Muscle of arm (tissue), 14 donors: ENCODE measurements at places on chromosomes 12 and 14. TPM values are rescaled to one million over a fixed set of nuclear protein-coding genes. Genes with fewer than 3 reads are reported as not detected.

- no peak for DNase-seq
Measured at GRCh38 chr12:71426300-71427047, 13.1 kb upstream of the LGR5 start.

GRCh38 chr12:92467886-92468285 is 234.9 kb upstream of the PLEKHG7 start:
- DNase-seq: no peak

DNA sequence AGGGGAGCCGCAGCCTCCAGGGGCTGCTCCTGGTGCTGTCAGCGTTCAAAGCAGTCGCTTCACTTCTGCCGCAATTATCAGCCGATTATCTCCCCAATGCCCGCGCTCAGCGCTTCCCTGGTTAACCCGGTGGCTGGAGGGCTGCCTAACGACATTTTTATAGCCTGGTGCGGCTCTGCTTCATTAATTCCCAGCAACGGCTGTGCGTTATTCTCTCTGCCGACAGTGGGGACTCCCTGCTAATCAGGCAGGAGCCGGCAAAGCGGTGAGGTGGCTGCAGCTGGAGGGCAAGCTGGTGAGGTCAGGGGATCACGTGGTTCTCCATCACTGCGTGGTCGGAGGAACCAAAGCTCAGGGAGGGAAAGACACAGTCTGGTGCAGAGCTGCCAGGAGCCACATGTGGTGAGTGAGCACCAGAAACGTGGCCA is 62.9 kb downstream of the GLRX5 start:
- no peak for DNase-seq

- no peak for DNase-seq
Measured at GRCh38 chr12:5438671-5439200, 6.8 kb downstream of the NTF3 start.

DNA sequence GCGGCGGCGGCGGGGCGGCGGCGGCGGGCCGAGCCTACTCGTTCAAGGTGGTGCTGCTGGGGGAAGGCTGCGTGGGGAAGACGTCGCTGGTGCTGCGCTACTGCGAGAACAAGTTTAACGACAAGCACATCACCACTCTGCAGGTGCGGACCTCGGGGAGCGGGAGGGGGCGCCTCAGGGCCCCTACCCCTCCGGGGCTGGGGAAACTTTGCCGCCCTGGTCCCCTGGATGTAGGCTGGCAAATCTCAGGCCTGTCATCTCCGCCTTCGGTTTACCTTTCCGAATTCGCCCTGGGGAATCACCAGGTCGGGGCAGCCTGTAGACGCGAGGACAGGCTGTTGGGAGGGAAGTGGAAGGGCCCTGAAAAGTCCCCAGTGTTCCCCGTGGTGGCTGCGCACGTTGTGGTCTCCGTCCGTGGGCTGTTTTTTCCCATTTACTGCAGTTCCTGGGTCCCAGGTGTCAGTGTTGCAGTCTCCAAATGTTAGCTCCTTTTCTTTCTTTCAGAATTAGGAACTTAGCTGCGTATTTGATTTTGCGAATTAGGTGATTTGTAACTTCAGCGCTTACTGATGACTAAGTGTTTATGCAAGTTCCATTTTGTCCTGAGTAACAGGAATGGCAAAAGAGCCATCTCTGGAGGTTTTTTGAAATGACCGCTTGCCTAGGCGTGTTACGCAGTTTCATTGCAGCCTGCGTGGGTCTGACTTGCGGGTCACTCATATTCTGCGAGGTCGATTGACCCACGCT is 656 bp downstream of the RAB21 start:
- peak; percentile 54 for DNase-seq

- DNase-seq: no peak
Measured at GRCh38 chr12:126798449-126798848, 1468.5 kb upstream of the TMEM132C start.

GRCh38 chr14:34365309-34365915 is 96.6 kb downstream of the SPTSSA start:
- no peak for DNase-seq

DNA sequence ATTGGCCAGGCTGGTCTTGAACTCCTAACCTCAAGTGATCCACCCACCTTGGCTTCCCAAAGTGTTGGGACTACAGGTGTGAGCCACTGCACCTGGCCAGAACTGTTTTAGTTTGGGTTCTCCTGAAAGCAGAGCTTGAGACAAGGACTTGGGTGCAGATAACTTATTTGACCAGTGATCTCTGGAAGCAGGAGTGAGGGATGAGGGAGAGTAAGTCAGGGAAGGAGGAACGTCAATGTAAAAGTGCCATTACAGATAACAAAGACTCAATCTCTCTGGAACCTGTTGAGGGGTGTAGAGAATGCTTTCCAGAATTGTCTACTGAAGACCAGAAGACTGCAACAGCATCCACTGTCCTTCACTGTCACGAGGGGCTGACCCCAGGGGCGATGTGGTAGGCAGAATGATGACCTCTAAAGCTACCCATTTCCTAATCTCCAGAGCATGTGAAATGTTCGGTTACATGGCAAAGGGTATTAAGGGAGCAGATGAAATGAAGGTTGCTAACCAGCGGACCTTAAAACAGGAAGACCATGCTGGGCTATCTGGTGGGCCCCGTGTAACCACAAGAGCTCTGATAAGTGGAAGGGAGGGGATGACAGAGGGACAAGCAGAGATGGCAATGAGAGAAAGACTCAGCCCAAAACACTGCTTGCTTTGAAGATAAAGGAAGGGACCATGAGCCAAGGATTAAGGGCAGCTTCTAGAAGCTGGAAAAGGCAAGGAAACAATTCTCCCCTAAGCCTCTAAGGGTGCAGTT is 207.8 kb downstream of the RBM19 start:
- no peak for DNase-seq

DNA sequence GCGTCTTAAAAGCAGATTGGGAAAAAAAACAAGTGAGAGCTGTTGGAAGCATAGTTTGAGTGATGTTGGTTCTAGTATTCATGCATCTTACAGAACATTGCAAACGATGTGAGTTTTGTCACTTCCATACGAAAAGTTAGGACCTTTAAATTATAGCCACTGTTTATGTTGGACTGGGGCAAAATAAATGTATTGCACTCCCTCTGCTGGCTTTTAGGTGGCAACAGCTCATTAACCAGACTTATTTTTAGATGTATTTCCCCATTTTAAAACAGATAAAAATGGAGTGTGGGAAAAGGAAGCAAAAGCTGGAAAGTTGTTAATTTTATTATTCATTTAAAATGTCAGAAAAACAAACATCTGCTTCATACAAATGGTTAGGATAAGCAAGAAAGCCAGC is 111.9 kb downstream of the LGR5 start:
- DNase-seq: peak; percentile 17

DNA sequence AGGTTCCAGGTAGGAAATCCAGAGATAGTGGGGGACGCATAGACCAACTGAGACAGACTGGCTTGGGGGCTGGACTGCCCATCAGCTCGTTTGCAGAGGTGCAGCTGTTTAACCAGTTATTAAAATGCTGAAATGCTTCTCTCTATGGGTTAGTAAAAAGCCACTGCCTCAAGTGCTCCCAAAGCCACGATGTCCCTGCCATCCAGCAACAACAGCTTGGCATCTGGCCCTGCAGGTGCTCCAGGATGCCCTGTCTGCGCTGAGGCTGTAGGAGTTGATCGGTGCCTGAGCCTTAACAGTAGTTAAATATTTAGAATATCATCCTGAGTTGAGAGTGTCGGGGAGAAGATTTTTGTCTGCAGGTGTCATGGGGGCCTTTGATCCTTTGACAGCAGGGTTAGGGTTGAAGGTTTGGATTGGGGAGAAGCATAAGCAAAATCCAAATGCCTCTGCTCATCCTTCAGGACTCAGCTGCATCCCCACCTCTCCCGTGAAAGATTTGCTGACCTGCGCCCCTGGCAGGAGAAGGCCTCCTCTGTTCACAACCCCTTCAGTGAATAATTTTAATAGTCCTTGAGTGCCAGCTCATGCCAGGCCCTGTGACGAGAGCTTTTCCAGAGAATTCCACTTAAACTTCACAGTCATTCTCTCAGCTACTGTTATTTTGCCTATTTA is 127.3 kb upstream of the PWP1 start:
- DNase-seq: no peak

DNA sequence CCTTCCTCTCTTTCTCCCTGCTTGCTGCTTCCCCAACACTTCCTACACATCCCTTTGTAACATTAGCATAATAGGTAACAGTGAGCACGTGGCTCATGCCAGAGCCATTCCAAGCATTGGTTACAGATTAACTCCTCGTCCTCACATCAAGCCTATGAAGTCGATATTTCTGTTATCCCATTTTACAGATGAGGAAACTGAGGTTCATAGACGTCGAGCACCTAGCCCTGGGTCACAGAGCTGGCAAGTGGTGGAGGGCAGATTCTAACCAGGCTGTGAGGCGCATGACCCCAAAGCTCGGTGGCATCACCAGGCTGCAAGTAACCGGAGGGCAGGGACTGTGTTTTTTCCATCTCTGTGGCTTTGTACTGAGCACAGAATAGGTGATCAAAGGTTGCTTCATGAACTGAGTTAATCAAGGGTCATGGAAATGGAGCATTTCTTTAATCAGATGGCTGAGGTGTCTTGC is 5.7 kb upstream of the SERPINA1 start:
- DNase-seq: no peak

- peak; percentile 80 for DNase-seq
Measured at GRCh38 chr14:96204151-96205058, at the start of gene BDKRB2. BDKRB2 (plus strand) TSS chr14:96204839; CDS start chr14:96237108, 32,269 bp downstream.

DNA sequence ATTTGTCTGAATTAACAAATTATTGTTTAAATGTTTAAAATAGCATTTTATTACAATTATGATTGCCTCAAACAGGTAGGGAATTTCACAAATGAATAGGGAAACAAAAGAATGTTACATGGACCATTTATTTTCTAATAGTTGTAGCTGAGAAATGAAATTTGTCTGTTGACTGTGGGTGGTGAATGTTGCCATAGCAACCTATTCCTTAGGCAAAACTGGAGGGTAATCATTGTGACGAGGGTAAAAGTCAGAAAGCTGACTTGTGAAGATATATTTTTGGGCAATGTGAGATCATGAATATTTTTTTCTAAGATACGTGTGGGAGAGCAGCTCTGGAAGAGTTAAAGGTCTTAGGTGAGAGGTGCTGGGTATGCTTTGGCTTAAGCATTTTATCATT is 24.2 kb upstream of the CLEC14A start:
- DNase-seq: no peak

DNA sequence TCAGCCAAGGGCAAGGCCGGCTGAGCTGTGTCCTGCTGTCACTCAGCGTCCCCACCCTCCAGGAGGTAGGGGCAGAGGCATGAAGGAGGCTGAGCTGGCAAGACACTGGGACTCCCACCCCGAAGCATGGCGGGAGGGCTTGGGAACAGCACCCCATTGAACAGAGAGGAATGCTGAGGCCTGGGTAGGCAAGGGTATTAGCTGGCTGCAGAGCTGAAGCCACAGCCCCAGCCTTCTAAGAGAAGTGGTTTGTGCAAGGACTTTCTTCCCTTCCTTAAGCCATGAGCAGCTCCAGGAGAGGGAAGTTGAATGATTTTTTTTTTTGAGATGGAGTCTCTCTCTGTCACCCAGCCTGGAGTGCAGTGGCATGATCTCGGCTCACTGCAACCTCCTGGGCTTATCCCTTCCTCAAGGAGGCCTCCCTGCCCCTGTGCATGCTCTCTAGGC is 6.6 kb upstream of the CFAP73 start:
- no peak for DNase-seq

- no peak for DNase-seq
Measured at GRCh38 chr12:62947364-62947763, 12.4 kb upstream of the PPM1H start.

DNA sequence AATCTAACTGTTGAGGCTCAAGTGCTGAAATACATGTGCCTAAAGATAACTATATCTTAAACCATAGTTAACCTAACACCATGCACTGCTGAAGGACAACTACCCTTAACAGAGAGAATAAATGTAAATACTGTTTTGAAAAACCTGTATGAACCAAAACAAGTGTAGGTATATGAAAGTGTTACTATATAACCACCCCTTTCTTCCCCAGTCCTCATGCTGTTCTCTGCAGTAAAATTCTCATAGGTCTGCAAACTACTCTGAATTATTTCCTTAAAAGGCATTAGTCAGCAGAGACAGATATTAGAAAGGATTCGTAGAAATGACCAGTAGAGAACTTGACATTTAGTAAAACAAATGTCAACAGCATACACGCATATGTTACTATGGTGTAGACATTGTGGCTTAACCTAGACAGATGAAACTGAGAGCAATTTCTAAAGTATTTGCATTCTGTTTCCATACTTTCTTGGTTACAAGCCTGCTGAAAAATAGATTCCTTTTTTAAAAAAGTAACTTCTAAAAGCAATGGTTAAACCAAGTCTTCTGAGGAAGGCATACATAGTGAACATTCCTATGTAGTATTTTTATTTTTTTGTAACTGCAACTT is 13.9 kb downstream of the CSRP2 start:
- DNase-seq: no peak

DNA sequence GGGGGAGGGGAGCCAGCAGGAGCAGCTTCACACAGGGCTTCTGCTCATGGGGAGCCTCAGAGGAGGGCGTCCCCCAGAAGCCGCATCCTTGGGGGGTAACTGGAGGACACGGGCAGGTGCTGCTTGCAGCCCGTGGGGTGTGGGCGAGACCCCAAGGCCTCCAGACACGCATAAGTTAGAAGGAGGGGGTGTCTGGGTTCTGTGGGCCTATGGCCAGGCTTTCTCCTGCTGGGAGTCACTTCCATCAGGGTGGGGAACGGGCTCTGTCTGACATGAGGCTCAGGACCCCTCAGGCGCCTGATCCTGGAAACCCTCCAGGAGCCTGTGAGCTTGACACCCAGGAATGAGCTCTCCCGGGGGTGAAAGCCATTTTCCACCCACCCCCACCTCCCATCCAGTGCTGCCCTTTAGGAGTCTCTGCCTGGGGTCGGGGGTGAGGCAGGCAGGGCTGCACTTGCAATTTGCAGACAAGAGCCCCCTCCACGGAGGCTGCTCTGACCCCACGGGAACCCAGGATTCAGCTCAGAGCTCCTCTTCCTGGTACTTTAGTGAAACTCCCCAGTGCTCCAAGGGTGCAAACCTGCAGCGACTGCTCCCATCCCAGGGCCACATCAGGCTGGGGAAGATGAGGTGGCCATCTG is 325.7 kb downstream of the ADGRD1 start:
- no peak for DNase-seq

DNA sequence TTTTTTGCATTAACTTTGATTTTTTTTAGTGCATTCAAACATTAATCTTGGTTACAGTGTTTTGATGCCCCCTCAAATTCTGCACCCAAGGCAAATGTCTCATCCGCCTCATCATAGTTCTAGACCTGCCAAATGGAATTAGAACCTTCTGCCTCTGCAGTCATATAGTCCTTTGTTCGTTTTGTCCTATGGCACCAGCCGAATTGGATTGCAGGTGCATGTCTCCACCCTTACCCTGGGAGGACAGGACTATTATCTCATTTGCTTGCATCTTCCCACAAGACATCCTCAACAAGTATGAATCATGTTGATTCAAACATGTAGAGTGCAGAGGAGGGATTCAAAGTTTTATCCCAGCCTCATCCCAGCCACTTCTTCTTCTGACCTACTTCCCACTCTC is 579.1 kb downstream of the VRK1 start:
- DNase-seq: no peak

The FAM181A gene
- 0.11 TPM for polyA plus RNA-seq

The TTC7B gene
- polyA plus RNA-seq: 34.8 TPM

The RDH12 gene
- polyA plus RNA-seq: not detected

The STAT6 gene
- polyA plus RNA-seq: not detected

The NOVA1 gene
- 18.2 TPM for polyA plus RNA-seq

The PLEKHA5 gene
- polyA plus RNA-seq: 30.0 TPM

The FGD6 gene
- 4.1 TPM for polyA plus RNA-seq

The SOAT2 gene
- 0.21 TPM for polyA plus RNA-seq

The SLC5A8 gene
- 0.14 TPM for polyA plus RNA-seq
